ENCODE measurements at places on chromosomes 12 and 14.

GRCh38 chr12:125528281-125528680, 463.0 kb downstream of the AACS start:
- H3K4me3 ChIP-seq = no peak overlapping the region
- DNase-seq = no peak
- H3K27ac ChIP-seq = no peak overlapping the region
- no peaks in the 10 kb centered on the region for H3K4me1 ChIP-seq
- peaks cover 12% of the 10 kb centered on the region for H3K27me3 ChIP-seq

- peaks cover 12% of the 10 kb centered on the region for H3K4me1 ChIP-seq
- no peak for DNase-seq
- H3K4me3 ChIP-seq = no peak overlapping the region
- no peaks in the 10 kb centered on the region for H3K27me3 ChIP-seq
- H3K27ac ChIP-seq = no peak overlapping the region
Observed at GRCh38 chr14:59252772-59253500, 64.5 kb downstream of the DAAM1 start.

DNA sequence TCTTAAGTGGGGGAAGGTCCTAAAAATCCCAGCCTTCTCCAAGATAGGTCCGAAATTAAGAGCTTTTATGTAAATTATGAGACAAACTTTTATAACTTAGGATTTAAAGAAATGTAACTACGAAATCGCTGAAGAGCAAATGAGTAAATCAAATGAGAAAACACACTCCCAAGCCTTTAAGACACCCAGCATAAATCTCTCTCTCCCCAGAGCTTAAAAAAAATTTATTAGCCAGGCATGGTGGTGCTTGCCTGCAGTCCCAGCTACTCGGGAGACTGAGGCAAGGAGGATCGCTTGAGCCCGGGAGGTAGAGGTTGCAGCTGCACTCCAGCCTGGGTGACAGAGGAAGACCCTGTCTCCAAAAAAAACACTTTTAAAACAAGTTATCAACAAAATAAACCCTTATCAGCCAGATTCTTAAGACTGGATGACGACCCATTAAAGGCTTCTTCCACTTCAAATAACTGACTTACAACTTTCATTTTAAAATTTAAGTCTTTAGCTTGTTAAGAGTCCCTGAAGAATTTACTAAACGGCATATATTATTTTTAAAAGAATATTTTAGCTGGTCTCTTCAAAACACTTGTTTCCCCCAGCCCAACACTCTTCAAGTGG, 3.2 kb downstream of the PTGES3 start:
- peaks cover 47% of the 10 kb centered on the region for H3K4me1 ChIP-seq
- peak overlapping the region; percentile 99 for H3K27ac ChIP-seq
- no peaks in the 10 kb centered on the region for H3K36me3 ChIP-seq

- no peak for DNase-seq
- H3K27ac ChIP-seq = no peak overlapping the region
- H3K36me3 ChIP-seq = peaks cover 8% of the 10 kb centered on the region
- H3K4me1 ChIP-seq = no peaks in the 10 kb centered on the region
- no peak overlapping the region for H3K4me3 ChIP-seq
Observed at GRCh38 chr14:74064883-74065282, 19.4 kb downstream of the ALDH6A1 start.

All from T-helper 17 cell (primary cell).